ENCODE measurements at places on chromosomes 11 and 22. TPM values are rescaled to one million over a fixed set of nuclear protein-coding genes. Genes with fewer than 3 reads are reported as not detected.

Gene MYEOV
- total RNA-seq, result 1.9 TPM

Gene DMC1
- 4.2 TPM for total RNA-seq

Gene NDUFA6
- 39.6 TPM for total RNA-seq

Gene GRAP2
- not detected for total RNA-seq

Gene CDHR5
- not detected for total RNA-seq

Gene MOB2
- 21.1 TPM for total RNA-seq

Gene GLYAT
- not detected for total RNA-seq

Gene CDON
- 3.6 TPM for total RNA-seq
